ENCODE measurements at places on chromosomes 13 and 19. TPM values are rescaled to one million over a fixed set of nuclear protein-coding genes. Genes with fewer than 3 reads are reported as not detected.

- DNase-seq, result no peak
These were observed 46.1 kb upstream of the TUBGCP3 start for GRCh38 chr13:112634102-112634501.

DNA sequence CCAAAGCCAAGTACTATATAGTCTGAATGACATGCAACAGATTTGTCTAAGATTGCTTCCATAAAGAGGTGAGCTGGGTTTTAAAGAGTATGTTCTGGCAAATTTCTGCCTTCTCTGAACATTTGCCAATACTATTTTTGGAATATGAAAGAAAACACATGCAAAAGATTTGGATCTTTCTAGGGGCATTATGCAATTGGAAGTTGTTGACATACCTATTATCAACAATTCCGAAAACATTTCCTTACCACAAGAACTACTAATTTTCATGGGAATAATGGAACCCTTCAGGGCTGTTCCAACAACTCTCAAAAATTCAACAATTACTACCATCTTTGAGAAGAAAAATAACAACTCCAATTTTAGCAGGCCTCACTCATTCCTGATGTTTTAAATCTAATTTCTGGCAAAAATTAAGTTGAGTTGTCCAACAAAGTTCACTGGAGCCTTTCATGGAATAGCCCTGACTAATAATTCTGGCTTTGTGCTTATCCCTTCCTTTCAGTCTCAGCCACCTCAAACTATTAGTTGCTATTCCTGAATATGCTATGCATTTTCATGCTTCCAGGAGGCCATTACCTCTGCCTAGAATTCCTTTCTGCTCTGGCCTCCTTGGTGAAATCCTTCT lies 250.0 kb downstream of the RGCC start:
- no peak for DNase-seq

DNA sequence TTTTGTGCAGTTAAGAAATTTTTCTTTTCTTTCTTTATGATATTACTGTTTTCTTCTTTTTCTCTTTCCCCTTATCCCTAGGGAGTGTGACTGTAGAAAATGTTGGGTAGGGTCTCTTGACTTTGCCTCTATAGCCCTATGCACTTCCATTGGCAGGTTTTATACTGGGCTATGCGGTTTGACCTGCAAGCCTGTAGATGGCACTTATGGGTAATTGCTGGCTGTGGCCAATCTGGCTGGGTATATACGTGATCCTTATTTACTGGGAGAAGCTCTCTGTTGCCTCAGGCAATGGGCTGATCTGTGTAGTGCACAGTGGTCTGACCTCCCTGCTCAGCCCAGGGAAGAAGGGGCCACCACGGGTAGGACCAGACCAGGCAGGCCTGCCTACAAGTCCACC lies 78.8 kb downstream of the RAP2A start:
- no peak for DNase-seq

- DNase-seq, result no peak
These were observed 24.7 kb downstream of the URI1 start for GRCh38 chr19:29966588-29967249.

GRCh38 chr19:33110137-33110910 lies 21.6 kb upstream of the WDR88 start:
- no peak for DNase-seq

DNA sequence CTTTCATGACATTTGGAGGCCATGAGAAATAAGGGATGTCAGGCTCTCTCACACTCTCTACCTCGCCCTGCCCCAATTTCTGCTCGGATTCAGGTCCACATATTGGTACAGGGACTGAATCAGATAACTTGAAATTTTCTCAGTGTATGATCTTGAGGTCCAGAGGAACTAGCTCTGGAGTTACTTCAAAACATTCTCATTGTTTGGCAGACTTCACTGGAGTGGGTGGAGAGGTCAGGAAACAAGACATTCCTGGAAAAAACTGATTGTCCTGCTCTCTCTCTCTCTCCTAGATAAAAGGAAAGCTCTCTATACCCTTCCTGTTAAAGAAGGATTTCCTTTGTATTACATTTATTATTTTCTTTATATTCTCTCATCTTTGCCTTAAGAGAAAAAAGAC lies 428.1 kb upstream of the DACH1 start:
- no peak for DNase-seq

DNA sequence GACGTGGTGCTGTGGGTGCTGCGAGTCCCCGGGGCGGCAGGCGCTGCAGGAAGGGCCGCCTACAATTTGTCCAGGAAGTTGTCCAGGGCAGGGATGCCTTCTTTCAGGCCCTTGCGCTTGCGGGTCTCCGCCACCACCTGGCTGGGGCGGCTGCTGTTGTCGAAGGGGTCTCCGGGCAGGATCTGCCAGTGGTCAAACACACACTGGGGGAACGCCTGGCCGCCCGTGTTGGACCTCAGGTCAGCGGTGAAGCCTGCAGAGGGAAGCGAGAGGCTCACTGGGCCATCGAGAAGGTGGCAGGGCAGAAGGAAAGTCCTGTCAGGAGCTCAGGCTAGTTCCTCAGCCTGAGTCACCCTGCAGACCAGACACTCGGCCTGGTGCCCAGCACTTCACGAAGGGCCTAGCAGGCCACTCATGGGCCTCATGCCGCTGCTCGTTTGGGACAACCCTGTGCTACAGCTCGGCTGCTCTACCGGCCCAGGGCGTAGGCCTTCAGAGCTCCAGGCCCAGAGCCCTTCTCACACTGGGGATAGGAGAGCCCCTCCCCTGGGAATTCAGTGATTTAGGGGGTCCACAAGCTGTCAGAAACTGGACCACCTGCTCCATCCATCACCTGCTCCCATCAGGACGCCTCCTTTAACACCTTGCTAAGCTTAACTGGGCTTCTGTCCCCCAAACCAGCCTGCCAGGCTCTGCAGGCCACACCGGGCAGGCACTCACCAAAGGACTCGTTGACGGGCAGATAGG lies 5.8 kb upstream of the DAPK3 start:
- no peak for DNase-seq

DNA sequence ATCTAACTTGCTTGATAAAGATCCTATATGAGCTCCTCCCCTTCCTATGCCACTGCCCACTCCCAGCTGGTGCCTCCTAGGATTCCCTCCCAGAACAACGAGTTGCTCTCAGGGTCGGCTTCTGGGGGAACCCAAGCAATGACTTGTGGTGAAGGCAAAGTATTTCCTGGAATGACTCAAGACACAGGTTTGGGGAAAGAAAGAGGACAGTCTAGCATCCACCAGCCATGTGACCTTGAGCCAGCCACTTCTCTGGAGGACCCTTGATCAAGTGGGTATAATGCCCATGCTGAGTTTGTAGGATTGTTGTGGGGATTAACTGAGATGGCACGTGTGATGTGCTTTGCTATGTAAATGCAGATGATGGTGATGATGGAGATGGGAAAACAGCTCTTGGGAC lies 33.0 kb downstream of the MBD3L2B start:
- DNase-seq, result no peak

DNA sequence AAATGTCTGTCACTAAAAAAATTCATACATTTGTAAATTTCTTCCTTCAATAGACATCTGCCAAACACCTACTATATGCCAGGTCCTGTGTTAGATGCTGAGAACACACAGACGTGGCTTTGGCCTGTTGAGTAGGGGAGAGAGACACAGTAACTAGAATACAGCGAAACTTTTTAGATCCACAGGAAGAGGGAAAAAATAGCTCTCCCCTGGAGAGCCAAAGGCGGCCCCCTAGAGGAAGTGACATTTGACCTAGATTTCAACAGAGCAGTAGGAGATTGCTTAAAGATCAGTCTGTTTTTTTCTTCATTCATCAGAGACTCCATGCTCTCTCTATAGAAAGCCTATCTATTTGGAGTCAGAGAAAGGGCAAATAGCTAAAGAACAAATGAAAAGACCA lies 11.3 kb downstream of the LCP1 start:
- no peak for DNase-seq

Gene LILRA1
- 0.37 TPM for total RNA-seq

Gene MUC16
- total RNA-seq, result not detected

Gene UBL5
- total RNA-seq, result 510 TPM

Gene DCLK1
- 7.7 TPM for total RNA-seq

Gene TCF3
- 16.4 TPM for total RNA-seq

Gene HSH2D
- 0.32 TPM for total RNA-seq
